HuH-7 (cell line): ENCODE measurements at places on chromosomes 1 and 21.

DNA sequence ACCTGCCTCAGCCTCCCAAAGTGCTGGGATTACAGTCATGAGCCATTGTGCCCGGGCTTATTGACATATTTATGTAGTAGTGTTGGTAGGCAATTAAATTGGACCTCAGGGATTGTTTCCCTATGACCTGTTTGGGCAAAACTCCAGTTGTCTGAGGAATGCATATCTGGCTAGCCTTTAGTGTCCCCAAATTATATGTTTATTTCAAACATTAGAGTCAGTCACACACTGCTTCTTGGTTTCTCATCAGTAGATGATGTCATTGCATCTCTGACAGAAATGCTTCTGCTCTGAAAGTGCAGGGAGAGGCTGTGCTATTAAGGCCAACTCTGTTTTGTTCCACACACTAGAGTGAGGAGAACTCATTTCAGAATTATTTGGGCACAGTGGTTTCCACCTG, 12.5 kb downstream of the PIP5K1A start:
- no peak for DNase-seq

DNA sequence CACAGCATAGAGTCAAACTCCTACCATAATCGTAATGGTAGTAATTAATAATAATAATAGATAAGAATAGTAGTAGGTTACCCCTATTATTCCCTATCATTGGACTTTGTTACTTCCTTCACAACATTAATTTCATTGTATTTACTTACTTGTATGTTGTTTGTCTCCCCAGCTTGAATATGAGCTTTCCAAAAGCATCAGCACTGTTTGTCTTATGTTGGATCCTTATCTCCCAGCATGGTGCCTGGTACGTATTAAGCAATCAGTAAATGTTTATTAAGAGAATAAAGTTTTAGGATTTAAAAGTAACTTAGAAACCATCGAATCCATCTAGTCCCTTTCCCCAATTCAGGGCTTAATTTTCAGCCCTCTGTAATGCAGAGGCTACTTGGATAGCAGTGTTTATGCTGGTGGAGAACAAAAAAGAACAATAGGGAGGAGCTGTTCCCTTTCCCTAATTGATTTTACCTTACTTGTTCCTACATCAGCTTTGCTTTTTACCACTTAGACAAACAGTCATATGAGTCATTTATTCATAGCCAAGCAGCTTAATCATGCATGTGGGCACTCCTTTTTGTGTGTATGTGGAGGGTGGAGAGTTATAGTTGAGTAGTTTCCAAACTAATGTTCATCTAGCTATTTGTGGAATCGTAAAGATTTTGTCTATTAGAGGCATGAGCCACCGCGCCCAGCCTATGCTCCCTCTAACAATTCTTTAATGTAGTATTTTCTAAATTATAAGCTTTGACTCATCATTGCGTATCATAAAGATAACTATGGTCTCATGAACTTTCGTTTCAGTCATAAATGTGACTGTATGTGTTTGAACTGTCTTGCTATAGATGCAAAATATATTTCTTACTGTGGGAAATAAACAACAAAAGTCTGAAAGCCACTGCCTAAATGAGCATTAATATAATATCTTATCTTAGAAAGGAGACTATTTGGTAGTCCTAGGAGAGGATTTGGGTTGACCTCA, 20.9 kb upstream of the DR1 start:
- no peak for DNase-seq

- no peak for DNase-seq
Measured at GRCh38 chr1:8171751-8172464, 145.8 kb upstream of the ERRFI1 start.

DNA sequence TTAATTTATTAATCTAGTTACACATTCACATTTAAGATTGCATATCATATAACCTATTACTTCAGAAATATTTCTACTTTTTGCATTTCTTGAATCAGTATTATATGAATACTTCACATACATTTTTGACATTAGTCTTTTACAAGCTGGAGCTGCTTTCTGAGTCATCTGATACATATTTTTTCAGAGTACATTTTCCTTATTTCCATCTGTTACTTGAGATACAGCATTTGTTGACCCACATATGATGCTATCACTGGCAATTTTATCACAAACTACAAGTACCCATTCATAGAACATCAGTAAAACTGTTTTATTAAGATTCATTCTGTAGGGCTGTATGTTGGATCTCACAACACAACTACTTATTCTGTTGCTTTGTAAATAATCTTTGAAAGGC, 367.2 kb upstream of the ST6GALNAC5 start:
- no peak for DNase-seq

DNA sequence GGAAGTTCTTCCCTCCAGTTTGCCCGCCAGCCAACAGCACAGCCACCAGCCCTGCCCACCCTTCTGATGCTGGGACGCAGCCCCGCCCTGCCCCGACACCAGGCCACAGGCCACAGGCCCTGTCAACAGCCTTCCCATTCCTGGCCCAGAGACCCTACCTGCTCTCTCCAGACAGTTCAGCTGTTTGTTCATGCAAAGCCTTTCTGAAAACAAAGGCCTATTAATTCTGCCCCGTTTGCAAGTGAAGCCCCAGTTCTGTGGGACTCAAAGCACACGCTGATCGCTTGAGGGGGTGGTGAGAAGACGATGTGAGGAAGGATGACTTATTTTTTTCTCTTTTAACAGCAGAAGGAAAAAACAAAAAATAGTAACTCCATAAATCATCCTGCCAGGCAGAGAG, 55.4 kb upstream of the KIF26B start:
- no peak for DNase-seq

GRCh38 chr1:161140755-161141400, 8.4 kb upstream of the DEDD start:
- DNase-seq = no peak

DNA sequence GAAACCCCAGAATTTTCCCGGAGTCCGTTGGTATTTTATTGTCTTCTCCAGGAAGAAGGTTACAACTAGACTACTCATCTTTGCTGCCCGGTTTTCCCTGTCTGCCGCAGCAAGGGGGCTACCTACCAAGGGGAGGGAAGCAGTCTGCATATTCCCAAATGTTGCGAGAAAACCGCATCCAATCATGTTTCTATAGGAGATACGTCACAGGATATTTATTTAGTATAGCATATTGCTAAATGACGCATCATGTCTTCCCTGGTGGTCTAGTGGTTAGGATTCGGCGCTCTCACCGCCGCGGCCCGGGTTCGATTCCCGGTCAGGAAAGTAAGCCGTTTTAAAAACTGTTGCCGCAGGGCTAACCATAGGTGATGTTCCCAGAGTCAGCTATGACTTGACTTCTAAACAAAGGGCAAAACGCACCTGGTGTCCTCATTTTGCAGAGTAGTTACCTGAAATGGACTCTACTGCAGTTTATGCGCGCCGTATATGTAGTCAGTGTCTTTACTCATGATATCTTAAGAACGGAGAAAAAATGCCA, 15.2 kb upstream of the ZNF692 start:
- DNase-seq = no peak

DNA sequence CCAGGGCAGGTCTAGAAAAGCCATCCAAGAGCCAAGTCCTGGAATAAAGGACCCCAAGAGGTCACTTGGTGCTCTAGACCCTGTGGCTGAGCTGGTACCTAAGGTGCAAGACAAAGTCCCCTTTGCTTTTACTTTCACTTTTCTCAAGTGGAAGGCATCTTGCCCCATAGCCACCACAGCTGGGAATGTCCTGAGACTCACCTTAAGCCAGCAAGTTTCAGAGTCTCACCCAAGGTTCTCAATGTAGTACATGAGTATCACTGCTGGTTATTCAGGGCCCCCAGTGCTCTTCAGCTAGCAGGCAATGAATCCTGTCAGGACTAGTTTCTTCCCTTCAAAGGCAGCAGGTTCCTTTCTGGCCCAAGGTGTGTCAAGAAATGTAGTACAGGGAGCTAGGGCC, 67.5 kb downstream of the UROD start:
- DNase-seq = no peak

GRCh38 chr1:9018333-9018732, 7.9 kb downstream of the SLC2A7 start:
- no peak for DNase-seq
